ENCODE measurements at places on chromosomes 5 and 9.

GRCh38 chr9:35526087-35526801 is 36.3 kb downstream of the RUSC2 start:
- DNase-seq, result no peak

DNA sequence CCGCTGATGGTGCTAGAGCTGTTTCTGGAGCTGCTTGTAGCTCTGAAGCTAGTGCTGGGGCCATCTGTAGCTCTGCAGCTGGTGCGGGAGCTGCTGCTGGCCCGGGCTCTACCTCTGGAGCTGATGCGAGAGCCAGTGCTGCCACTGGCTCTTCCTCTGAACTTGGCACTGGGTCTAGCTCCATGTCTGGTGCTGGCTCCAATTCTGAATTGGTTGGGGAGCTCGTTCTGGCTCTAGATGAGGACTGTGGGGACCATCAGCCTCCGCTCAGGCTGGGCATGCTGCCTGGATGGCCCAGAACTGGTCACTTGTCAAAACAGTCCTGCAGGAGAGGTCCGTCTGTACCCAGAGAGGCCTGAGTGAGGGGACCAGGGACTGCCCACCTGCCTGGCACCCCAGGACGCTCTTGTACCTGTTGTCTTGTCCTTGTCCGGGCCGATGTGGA is 21.5 kb downstream of the OBP2B start:
- no peak for DNase-seq

DNA sequence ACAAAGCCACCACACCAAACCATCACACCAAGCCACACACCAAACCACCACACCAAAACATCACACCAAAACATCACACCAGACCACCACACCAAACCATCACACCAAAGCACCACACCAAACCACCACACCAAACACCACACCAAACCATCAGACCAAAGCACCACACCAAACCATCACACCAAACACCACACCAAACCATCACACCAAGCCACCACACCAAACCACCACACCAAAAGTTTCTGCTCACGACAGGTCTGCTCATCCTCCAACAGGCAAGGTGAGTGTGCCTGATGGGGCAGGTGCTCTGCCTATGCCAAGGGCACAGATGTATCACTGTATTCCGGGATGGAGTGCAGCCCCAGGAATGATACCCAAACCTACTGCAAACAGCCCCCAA is 87.9 kb upstream of the FSTL4 start:
- no peak for DNase-seq

DNA sequence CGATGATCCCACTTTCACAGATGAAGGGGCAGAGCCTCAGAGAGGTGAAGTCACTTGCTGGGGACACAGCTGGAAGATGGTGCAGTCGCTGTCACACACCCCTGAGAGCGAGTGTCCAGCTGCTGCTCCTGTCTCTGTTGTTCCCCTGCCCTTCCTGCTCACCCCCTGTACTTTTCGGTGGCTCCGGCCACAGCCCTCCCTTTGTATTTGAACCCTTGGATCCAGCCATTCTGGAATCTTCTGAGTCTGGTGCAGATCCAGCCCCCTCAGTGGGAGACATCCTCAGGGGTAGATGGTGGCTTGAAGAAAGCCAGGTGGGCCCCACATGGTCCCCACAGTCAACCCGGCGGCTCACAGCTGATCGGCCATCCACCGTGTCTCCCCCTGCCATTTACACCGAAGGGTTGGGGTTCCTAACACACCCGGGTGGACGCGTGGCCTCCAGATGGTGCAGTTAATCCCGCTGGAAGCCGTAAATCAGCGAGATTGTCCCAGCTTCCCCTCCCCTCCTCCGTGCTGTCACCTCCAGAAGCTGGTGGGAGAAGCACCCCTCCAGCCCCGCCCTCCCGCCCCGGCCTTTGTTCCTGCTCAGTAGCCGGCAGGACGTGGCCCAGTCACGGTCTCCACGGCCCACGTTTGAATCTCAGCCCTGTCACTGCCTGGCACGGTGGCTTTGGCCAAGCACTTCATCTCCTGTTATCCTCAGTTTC is 204.8 kb downstream of the C9orf50 start:
- no peak for DNase-seq

DNA sequence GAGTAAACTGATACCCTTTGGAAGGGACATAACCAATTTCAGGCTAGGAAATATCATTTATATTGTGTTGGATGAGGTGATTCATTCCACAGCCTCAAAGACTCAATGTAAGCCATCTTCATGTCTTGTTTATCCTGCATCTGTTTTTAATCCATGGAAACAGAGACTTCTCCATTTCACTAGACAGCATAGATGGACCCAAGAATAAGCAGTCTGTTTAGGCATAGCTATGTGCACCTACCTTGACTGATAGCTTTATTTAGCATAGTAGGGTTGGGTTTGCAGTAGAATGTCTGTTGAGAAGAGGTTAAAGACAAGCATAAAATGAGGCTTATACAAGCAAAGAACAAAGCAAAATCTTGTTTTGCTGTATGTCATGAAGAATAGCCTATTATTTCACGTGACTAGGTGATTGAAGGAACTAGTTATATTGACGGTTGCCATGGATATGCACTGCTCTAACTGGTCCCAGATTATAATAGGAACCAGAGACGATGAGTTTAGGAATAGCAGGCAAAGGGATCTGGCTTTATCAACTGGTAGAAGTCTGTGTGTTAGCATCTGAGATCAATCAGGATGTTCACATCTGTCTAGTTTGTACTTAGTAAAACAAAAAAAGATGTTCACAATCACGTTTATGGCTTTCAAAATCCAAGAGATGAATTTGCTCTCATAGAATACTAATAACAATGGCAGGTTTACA is 154.8 kb upstream of the KLF9 start:
- no peak for DNase-seq

GRCh38 chr5:7855611-7856010 is 4.7 kb upstream of the CFAP90 start:
- no peak for DNase-seq

GRCh38 chr5:158430166-158430797 is 571.3 kb upstream of the CLINT1 start:
- no peak for DNase-seq

All from cerebellar nuclear complex (tissue), 1 donor.